ENCODE measurements at places on chromosomes 16 and 17. TPM values are rescaled to one million over a fixed set of nuclear protein-coding genes. Genes with fewer than 3 reads are reported as not detected.

- peak overlapping the region; percentile 92 for H3K4me3 ChIP-seq
- DNase-seq: peak; percentile 88
- H3K27ac ChIP-seq: peak overlapping the region; percentile 100
- H3K36me3 ChIP-seq: peaks cover 5% of the 10 kb centered on the region
- peaks cover 15% of the 10 kb centered on the region for H3K4me1 ChIP-seq
Observed at GRCh38 chr17:58658804-58659713, 32.8 kb downstream of the TEX14 start.

The OR1A1 gene
- not detected for total RNA-seq

The APOH gene
- not detected for total RNA-seq

The PDE6G gene
- 0.45 TPM for total RNA-seq

DNA sequence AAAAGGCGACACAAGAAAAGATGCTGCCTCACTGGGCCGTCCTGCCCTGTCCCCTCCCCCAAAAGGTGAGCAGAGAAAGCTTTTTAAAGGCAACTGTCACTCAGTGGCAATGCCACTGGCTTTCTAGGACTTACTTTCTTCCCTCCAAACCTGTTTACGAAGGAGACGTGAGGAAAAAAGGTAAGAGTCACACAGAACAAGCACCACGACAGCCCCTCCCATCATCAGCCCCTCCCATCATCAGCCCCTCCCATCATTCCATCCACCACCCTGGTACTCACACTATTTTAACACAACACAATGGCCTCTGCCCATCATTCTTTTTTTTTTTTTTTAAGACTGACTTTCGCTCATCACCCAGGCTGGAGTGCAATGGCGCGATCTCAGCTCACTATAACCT is 77.1 kb downstream of the NXN start:
- H3K27ac ChIP-seq: no peak overlapping the region
- H3K27me3 ChIP-seq: no peaks in the 10 kb centered on the region
- no peak overlapping the region for H3K4me3 ChIP-seq
- peaks cover 39% of the 10 kb centered on the region for H3K4me1 ChIP-seq

- no peaks in the 10 kb centered on the region for H3K36me3 ChIP-seq
- H3K27me3 ChIP-seq: no peaks in the 10 kb centered on the region
- no peaks in the 10 kb centered on the region for H3K4me1 ChIP-seq
Observed at GRCh38 chr17:28874750-28875149, 19.9 kb downstream of the ERAL1 start.

DNA sequence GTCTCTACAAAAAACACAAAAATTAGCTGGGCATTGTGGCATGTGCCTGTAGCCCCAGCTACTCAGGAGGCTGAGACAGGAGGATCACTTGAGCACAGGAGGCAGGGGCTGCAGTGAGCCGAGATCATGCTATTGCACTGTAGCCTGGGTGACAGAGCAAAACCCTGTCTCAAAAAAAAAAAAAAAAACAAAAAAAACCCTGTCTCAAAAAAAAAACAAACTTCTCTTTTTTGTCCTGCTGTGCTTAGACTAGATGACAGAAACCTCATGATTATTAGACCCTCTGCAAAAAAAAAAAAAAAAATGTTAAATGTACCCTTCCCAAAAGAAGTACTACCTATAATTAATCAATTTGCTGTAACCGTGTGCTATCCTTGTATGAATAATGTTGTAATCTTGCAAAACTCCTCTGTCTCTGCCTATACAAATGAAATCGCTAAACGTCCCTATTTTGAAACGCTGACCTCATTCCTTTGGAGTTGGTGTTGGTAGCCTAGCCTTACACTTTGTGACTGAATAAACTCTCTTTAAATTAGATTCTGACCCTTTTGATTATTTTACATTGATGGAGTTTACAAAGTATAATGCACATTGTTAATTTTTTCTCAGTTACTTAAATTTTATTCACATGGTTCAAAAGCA is 13.6 kb upstream of the DHRS7B start:
- peaks cover 18% of the 10 kb centered on the region for H3K27me3 ChIP-seq
- no peak overlapping the region for H3K4me3 ChIP-seq
- H3K4me1 ChIP-seq: no peaks in the 10 kb centered on the region
- no peak for DNase-seq
- no peaks in the 10 kb centered on the region for H3K36me3 ChIP-seq

GRCh38 chr16:84246679-84247077 is 6.9 kb upstream of the KCNG4 start:
- H3K27ac ChIP-seq: no peak overlapping the region
- no peak for DNase-seq
- peaks cover 14% of the 10 kb centered on the region for H3K4me1 ChIP-seq
- no peaks in the 10 kb centered on the region for H3K36me3 ChIP-seq
- H3K4me3 ChIP-seq: no peak overlapping the region

GRCh38 chr17:1810450-1811103 is 19.1 kb downstream of the SMYD4 start:
- DNase-seq: no peak
- no peak overlapping the region for H3K27ac ChIP-seq
- H3K4me1 ChIP-seq: no peaks in the 10 kb centered on the region
- H3K36me3 ChIP-seq: peaks cover 3% of the 10 kb centered on the region
- H3K4me3 ChIP-seq: no peak overlapping the region

DNA sequence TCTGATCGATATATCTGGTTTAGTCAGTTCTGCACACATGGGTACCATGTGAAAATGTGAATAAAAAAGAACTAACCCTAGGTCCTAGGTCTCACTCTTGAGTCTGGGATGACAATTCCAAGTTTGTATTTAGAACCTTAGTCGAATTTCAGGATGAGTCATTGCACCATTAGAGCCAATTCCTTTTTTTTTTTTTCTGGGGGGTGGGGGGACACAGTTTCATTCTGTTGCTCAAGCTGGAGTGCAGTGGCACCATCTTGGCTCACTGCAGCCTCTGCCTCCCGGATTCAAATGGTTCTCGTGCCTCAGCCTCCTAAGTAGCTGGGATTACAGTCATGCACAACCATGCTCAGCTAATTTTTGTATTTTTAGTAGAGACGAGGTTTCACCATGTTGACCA is 41.6 kb downstream of the SPAG9 start:
- no peak overlapping the region for H3K27ac ChIP-seq
- H3K4me1 ChIP-seq: no peaks in the 10 kb centered on the region
- peaks cover 13% of the 10 kb centered on the region for H3K36me3 ChIP-seq
- no peaks in the 10 kb centered on the region for H3K27me3 ChIP-seq

DNA sequence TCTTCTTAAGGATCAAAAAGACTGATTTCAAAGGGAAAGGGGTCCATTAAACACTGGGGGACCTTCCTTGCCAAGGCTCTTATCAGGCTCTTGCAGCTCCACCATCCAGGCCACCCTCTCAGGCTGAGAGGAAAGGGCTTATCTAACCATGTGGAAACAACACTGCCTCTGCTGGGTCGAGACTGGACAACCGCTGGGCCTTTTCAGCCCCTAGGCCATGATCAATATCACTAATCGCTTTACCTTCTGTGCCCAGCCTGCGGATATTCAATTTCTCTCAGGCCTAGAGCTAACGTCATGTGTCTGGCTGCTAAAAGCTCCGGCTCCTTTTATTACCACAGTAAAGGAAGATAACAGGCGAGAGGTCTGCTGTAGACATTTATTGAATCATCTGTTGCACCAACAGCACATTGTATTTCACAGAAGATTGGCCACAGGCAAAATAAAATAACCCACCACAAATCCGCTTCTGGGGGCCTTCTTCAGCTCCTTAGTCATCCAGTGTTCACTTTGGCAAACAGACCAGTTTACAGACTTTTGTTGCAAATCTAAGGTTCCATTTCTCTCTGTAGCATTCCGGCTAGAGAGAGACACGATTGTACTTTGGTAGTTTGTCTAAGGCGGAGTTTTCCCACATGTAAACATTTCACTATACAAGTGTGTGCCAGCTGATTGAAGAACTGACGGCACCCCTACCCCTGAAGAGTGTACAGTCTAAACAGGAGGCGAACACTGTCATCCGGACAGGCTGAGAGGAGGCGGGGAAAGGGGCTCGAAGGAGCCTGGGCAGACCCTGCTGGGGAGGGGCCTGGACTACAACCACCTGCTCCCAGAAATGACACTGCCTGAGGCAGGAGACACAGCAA is 13.9 kb downstream of the CYB561 start:
- H3K27ac ChIP-seq: no peak overlapping the region
- no peaks in the 10 kb centered on the region for H3K27me3 ChIP-seq
- no peak for DNase-seq
- H3K36me3 ChIP-seq: no peaks in the 10 kb centered on the region
- H3K4me1 ChIP-seq: peaks cover 19% of the 10 kb centered on the region

The NPIPA3 gene
- not detected for total RNA-seq

- no peak overlapping the region for H3K4me3 ChIP-seq
- H3K27ac ChIP-seq: no peak overlapping the region
Observed at GRCh38 chr16:50244140-50244503, 22.2 kb upstream of the ADCY7 start.

GRCh38 chr17:18025945-18026776 is 12.8 kb downstream of the ATPAF2 start:
- no peaks in the 10 kb centered on the region for H3K27me3 ChIP-seq
- DNase-seq: no peak
- H3K36me3 ChIP-seq: no peaks in the 10 kb centered on the region
- H3K4me3 ChIP-seq: no peak overlapping the region

DNA sequence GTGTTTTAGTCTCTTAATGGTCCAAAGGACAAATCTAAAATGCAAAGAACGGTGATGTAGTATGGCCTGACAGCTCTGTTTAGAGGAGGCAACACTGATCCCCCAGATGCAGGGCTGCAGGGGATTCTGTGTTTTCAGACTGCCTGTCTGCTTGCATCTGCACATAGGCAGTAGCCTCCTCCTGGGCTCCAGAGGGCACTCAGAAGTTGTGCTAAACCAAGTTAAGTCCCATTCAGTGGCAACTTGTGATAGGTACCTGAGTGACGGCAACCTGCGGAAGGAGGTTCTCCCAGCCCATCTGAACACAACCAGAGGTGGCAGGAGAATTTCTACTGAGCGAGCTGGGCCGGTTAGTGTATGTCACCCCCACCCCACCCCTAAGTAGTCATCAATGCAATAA is 9.9 kb downstream of the HAS3 start:
- peaks cover 2% of the 10 kb centered on the region for H3K27me3 ChIP-seq
- H3K4me1 ChIP-seq: peaks cover 4% of the 10 kb centered on the region
- H3K4me3 ChIP-seq: no peak overlapping the region
- H3K27ac ChIP-seq: no peak overlapping the region
- no peak for DNase-seq
- H3K36me3 ChIP-seq: peaks cover 18% of the 10 kb centered on the region

The SEC14L5 gene
- 0.98 TPM for total RNA-seq

The ABCA3 gene
- total RNA-seq: 19.6 TPM

The ELMO3 gene
- total RNA-seq: 4.5 TPM

All from neural crest cell (in vitro differentiated cells).